Islet precursor cell (in vitro differentiated cells): ENCODE measurements at places on chromosomes 6 and 20.
A peak's percentile ranks its signal among the peaks of the same experiment; 100 is the strongest.

- no peak for DNase-seq
These were observed 92.3 kb upstream of the CARMIL1 start for GRCh38 chr6:25186919-25187318.

GRCh38 chr6:3625980-3626563, 125.4 kb downstream of the PXDC1 start:
- peak; percentile 41 for DNase-seq

GRCh38 chr6:31171931-31172905, 1.7 kb upstream of the POU5F1 start:
- DNase-seq, result no peak

GRCh38 chr6:130997061-130997753, 65.8 kb downstream of the EPB41L2 start:
- DNase-seq, result peak; percentile 68

- DNase-seq, result no peak
These were observed 183.7 kb upstream of the PMEPA1 start for GRCh38 chr20:57893366-57893999.

DNA sequence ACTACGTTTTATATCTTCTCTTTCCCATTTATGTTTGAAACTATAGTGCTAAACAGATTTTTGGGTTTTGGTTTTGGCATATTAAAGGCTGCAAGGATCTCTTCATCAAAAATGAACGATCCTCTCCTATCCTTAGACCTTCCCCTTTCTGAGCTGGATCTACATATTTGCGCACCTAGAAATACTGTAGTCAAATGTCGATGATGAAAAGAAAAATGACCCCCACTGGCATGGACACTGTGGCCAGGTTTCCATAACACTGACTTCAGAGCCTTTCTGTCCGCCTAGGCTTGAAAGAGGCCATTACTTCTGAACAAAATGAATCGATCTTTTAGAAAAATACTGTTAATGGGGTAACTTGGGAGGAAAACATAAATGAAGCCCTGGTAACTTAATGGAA, 5.8 kb downstream of the FLRT3 start:
- no peak for DNase-seq

- peak; percentile 59 for DNase-seq
These were observed 72.4 kb downstream of the HFE start for GRCh38 chr6:26159357-26160273.

DNA sequence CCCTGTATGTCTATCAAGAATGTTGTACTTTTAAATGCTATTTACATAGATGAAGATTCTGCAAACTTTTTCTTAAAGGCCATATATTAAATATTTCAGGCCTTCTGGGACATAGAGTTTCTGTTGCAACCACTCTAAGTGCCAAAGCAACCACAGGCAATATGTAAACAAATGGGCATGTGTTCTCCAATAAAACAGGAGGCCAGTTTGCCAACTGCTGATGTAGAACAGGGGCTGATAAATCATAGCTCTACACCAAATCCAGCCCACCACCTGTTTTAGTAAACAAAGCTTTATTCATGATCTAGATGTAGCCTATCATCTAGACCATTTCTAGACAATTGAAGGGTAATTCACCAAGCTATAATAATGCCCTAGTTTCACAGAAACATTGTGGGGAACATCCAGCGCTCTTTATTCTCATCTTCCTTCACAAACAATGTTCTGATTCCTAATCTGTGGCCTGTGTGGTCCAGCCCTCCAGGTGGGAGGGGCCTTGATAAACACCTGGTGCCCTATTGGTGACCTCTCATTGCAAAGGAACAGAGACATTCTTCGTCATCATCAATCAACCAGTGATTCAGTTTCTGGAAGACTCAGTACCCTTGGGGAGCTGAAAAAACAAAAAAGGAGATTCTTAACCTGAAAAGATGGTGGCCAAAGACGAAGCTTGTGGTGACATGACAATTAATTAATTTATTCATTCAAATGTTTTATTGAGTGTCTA, 80.2 kb downstream of the PREP start:
- DNase-seq, result no peak

DNA sequence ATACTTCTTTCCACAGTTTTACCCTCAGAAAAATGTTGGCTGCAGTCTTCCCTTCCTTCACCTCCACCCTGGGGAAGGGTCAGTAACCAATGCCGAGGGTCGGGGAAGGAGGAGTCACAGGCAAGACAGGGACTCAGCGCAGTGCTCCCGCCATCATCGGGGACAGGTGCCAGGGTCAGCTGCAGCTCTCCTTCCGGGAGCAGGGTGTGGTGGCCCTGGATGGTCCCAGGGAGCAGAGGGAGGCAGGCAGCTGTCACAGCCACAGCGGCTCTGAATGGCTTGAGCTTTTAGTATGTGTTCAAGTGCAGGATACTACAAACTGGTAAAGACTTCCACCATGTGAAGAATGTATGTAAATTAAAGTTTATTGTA, 26.0 kb upstream of the PI16 start:
- no peak for DNase-seq

DNA sequence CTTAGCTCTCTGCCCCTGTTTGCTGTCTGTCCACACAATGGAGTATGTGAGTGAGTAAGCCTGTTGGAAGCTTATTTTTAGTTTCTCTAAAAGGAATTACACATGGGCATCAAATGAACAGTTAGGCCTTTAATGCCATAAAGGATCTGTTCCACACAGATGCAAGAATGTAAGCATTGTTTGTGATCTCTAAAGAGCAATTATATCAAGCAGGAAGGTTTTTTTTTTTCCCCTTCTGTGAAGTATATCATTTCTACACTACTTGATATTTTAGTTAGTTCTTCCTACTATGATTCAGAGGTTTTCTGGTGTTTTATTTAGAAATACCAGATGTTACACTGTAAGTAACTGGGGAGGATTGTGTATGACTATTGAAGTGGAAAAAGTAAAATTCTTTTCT, 627.5 kb downstream of the COL12A1 start:
- DNase-seq, result no peak

DNA sequence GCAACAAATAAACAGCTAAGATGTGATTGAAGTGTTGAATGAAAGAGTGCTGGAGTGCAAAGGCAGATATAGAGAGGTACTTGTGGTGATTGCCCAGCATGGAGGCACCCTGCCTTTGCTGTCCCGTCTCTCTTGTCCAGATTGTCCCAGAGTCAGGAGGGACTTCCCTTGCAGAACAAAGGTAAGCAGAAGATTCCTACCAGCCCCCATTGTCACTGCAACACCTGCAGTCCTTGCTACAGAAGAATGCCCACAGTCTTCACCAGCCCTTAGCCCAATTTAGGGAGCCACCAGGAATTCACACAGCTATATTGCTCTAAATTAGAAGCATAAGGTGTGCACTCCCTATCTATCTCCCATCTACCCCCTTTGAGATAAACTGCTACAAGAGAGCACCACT, 491.8 kb downstream of the KIF16B start:
- DNase-seq, result no peak

DNA sequence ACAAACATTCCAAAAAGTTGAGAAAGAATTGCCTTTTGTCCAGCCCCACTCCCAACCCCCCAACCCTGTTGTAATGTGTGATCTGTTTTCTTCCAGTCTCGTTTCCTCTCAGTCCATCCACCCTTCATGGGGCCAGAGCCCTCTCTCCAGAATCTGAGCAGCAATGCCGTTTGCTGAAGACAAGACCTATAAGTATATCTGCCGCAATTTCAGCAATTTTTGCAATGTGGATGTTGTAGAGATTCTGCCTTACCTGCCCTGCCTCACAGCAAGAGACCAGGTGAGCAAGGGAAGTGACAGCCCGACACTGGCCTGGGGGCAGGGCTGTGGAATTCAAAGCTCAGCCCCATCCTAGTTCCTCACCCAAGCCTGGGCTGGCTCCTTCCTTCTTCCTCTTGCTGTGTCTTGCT, 7.8 kb downstream of the MAVS start:
- DNase-seq, result peak; percentile 67

DNA sequence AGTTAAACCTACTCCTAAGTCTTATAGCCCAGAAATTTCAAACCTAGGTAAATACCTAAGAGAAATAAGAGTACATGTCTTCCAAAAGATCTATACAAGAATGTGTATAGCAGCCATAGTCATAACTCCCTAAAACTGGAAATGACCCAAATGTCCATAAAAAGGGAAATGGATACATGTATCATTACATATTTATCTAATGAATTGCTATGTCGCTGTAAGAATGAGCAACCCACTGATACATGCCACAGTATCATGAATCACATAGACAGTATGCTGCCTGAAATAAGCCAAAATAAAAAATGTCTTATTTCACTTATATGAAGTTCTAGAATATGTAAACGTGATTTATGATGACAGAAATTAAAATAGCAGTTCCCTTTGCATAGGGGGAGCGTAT, 679.5 kb downstream of the MAFB start:
- no peak for DNase-seq

DNA sequence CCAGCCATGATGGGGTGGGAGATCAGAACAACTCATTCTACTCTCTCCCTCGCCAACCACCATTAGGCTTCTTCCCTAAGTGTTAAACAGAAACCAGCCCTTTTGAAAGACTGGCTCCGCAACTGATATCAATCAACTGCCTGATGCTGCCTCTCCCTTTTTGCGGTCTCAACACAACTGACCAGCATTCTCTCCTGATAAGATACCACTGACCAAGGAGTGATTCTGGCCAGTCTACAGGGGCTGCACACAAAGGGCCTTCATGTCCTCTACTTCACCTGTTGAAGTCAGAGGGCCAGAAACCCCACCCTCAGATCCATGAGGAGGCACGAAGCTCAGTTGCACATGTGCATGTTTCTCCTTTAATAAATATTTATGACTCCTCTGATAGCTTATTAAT, 145.1 kb downstream of the CD24 start:
- peak; percentile 64 for DNase-seq

GRCh38 chr6:15036690-15037245, 209.1 kb upstream of the JARID2 start:
- peak; percentile 90 for DNase-seq

GRCh38 chr6:51554029-51554428, 533.4 kb downstream of the PKHD1 start:
- no peak for DNase-seq

DNA sequence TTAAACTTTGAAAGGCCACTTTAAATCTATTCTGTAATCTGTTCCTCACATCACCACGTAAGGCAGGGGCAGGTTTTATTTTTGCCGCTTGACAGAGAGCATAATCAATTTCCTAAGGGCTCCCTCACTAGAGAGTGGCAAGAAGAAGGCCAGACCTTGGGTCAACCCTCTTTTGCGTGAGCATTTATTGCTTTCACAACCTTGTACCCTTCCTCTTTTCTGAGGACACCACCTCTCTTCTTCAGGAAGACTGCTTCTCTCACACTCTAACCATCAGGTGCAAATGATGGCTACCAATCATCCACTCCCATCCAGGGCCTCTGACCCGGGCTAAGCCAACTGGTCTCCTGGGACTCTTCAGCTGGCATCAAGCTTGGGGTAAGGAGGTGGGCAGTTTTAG, 25.2 kb upstream of the QKI start:
- DNase-seq, result no peak

GRCh38 chr6:86961455-86962200, 24.3 kb downstream of the HTR1E start:
- DNase-seq, result no peak
